Myometrial cell (primary cell): ENCODE measurements at places on chromosomes 16 and 17. TPM values are rescaled to one million over a fixed set of nuclear protein-coding genes. Genes with fewer than 3 reads are reported as not detected.

Gene MT1E
- 146 and 173 TPM in 2 replicates for total RNA-seq

Gene GAS7
- total RNA-seq: 15.1 and 17.6 TPM in 2 replicates

Gene KRT12
- total RNA-seq: under 0.01 TPM in 1 of 2 replicates, not detected in the other

Gene ALDH3A2
- total RNA-seq: 15.0 and 17.4 TPM in 2 replicates

Gene PDPR
- total RNA-seq: 19.3 and 21.0 TPM in 2 replicates

Gene VPS9D1
- 9.0 and 15.6 TPM in 2 replicates for total RNA-seq
